ENCODE measurements at places on chromosomes 2 and 18.

GRCh38 chr2:127085317-127085681, 21.7 kb downstream of the BIN1 start:
- DNase-seq = no peak

DNA sequence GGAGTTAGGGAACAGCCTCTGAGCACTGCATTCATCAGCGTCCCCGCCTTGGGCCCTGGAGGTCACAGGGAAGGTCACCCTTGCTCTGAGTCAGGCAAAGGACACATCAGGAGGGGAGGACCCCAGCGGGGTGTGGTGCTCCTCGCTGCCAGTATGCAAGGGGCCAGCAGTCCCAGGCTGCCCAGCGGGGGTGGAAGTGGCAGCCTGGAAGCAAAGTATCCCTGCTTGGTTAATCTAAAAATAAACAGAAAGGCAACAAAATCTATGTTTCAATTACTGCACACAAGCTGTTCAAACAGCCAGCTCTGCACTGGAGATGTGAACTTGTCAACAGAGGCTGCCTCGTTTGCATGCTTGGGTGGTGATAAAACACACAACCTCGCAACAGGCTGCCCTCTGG, 164.1 kb downstream of the KLHL29 start:
- peak; percentile 94 for DNase-seq

DNA sequence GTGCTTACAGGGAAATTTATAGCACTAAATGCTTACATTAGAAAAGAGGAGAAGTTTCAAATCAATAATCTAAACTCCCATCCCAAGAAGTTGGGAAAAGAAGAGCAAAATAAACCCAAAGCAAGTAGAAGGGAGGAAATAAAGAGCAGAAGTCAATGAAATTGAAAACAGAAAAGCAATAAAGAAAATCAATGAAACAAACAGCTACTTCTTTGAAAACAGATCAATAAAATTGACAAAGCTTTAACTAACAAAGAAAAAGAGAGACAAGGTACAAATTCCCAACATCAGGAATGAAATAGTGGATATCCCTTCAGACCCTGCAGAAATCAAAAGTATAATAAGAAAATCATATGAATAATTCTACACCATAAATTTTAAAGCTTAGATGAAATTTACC, 25.5 kb upstream of the ONECUT2 start:
- no peak for DNase-seq

- no peak for DNase-seq
Measured at GRCh38 chr2:19207452-19207851, 151.0 kb downstream of the OSR1 start.

- no peak for DNase-seq
Measured at GRCh38 chr2:17199741-17200140, 318.5 kb downstream of the RAD51AP2 start.

DNA sequence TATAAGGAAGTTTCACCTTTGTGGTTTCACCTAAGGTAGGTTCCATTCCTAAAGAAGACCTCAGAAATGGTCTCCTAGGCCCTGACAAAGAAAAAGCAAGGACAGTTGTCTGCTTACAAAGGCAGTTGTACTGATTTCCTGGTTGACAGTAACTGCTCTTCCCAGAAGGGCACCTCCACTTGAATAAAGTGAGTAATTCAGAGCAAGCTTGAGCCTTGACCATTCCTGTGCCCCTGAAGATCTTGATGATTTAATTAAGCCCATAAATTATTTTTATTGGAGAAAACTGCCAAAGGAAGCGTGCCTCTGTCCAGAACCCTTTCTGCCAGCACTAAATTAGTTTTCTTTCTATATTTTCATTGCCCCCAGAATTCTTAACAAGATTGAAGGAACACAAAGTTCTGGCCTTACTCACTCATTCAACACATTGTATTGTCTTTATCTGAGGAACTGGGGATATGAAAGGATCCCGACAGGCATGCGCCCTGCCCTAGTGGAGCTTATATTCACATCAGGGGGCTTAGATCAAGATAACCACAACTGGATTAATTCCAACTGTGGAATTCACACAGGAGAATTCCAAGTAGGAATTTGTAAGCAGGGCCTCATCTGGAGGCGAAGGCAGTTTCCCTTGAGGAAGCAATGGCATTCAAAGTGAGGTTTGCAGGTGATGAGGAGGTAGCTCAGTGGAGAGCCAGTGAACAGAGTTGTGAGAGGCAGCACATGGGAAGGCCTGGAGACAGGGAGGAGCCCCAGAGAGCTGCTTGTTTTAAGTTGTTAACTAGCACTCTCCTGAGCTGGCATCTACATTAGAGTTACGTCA, 21.2 kb downstream of the PTRHD1 start:
- DNase-seq = no peak

DNA sequence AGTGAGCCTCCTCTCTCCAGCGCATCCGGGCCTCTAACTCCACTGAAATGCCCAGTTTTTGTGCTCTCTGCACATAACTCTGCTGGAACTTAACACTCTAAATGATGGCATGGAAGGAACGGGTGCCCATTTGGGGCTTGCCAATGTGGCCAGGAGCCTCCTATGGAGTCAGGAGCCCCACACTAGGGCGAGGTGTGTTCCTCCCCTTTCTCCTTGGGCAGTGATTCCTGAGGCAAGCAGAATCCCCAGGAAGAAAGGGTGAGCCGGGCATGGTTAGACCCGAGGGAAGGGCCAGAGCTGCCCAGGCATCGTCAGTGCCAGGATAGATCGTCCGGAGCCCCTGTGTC, 63.0 kb downstream of the DDX1 start:
- no peak for DNase-seq

DNA sequence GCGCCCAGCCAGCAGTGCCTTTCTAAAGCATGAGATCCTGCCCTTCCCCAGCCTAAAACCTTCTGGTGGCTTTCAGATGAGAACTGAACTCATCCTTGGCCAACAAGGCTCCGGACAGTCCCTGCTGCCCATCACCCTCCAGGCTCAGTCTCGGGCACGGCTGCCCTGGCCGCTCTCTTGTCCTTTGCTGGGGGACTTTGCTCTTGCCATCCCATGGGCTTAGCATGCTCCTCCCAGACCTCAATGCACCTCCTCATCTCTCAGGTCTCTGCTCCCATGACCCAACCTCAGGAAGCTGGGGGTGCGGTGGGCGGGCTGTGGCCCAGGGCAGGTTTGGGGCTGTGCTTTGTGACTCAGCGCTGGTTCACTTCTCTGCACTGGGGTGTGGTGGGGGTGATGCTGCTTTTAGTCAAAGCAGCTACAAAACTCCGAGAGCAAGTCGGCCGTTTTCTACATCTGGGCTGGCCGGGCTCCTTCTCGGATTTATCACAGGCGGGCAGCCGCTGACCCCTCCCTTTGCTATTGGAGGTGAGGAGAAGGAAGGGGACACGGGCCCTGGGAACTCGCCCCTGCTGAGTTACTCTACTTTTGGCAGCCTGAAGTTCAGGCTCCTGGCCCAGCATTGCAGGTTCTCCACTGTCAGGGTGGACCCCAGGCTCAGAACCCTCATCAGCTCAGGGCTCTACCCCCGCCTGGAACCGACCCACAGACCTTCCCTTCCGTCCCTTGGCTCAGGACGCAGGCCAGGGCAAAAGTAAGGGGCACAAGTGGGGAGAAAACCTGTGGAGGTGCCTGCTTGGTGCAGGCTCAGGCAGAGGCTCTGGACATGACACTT, 90.6 kb upstream of the TAF1B start:
- DNase-seq = no peak

DNA sequence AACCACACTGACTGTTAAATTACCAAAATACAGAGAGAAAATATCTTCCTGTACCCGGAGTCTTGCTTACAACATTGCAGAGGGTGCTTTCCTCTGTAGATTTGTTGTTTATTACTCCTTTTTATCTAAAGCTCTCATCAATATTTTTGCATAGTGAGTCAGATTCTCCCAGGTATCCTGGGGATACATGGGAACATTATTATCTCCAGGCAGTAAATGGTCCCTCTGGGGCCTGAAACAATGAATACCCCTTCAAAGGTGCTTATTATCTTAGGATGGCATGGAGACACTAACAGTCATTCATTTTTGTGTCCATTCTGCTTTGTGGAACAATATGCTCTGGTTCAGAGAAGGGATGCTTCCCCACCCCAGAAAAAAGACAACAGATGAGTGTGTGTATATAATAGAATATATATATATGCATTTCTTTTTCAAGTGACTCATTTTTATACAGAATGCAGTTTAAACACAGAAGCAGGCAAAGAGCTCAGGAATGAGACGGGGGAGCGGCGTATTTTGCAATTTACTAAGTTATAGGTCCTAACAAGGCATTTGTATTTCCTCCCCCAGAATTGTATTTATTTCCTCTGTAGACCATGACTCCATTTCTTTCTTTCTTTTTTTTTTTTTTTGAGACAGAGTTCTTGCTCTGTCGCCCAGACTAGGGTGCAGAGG, 424.8 kb upstream of the ZEB2 start:
- no peak for DNase-seq

DNA sequence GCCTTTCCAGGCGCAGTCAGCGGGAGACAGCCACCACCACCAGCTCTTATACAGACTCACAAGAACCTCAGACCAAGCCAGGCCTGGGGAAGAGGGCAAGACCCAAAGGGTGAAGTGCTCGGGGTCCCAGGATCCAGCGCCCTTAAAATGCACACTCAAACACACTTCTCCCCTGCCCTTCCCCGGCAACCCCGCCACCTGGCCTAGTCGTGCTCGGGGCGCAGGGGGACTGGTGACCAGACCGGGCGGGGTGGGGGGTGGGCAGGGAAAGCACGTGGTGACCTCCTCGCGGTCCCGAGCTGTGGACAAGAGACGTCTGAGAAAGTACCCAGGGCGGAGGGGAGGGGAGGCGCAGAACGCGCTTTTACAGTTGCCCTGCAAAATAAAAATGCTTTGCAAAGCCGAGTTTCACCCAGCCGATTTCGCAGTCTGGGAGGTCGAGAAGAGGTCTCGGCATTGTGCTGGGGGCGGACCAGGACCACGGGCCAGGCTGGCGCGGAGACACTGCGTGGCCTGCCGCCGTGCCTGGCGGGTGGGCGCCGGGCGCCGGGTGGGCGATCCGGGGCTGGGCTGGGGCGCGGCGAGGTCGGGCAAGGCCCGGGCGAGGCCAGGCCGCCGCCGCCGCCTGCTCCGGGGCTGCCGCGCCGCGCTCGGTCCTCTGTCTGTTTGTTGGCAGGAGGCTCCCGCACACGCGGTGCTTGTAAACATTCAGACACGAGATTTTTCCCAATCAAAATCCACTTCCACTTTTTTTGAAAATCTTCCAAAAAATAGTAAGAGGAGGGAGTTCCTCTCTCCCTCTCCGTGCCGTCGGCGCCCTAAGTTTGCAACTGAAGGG, 2.0 kb downstream of the BCL11A start:
- no peak for DNase-seq

- no peak for DNase-seq
Measured at GRCh38 chr2:1886405-1886992, 142.2 kb upstream of the PXDN start.

GRCh38 chr2:98388601-98389250, 42.5 kb downstream of the CNGA3 start:
- DNase-seq = no peak

DNA sequence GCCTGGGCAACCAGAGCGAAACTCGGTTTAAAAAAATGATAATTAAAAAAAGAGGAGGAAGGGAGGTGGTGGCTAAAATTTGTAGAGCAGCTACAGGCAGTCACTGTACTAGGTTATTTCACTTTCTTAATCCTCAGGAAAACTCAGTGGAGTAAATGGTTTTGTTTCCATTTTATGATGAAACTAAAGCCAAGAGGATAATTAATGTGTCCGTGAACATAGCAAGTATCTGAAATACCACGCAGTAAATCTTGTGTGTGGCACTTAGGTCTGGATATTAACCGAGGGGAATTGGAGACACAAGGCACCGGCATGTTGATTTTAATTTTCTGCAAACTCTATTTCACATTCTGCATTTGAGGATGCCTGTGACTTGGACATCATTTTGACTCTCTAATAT, 14.5 kb downstream of the SH3BP4 start:
- no peak for DNase-seq

DNA sequence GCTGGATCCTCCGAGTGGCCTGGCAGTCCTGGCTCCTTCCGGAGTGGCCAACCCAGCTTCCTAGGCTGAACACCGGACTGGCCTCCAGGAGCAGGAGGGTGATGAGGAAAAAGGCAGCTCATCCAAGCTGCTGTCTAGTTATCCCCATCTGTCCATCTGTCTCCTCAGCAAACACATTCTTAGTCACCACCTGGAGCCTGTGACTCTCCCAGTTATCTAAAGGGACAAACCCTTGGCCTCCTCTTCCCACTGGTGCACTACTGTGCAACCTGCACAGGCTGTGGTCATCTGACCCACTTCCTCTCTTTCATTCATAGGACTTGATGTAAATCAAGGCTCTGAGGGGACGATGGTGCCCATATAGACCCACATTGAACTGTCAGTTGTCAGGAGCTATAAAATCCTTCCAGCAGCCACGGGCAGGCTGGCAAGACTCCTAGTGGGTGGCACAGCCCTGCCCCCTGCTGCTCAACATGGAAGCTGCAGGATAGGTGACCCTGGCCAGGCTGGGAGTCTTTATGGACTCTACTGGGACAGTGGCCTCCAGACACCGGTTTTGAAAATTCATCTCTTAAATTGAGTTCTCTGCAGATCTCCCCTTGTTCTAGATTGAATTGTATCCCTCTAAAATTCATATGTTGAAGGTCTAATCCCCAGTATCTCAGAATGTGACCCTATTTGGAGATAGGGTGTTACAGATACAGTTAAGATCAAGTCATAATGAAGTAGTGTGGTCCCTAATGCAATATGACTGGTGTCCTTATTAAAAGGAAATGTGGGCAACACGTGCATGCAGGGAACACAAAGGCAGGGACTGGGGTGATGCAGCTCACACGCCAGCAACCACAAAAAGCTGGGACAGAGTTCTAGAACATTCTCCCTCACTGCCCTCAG, 29.3 kb upstream of the DUSP2 start:
- DNase-seq = no peak

GRCh38 chr2:104046466-104046865, 807.4 kb upstream of the POU3F3 start:
- DNase-seq = no peak

DNA sequence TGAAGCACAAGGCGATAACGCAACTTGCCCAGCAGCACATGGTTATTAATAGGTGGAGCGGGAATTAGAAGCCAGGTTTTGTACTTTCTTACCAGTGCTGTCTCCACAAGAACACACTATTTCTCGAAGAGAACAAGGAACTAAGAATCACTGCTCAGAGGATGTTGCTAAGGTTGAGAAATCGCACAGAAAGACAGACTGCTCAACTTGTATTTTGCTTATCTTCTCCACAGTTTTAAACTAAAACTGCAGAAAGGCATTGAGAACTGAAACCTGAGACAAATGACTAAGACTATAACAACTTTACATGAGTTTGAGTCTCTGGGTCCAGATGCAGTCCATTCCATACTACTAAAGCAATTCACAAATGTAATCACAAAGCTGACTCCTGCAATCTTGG, 6.2 kb downstream of the PRKD3 start:
- no peak for DNase-seq

GRCh38 chr2:239953418-239954061, 71.6 kb downstream of the NDUFA10 start:
- no peak for DNase-seq

- no peak for DNase-seq
Measured at GRCh38 chr2:172332507-172332906, 94.9 kb upstream of the ITGA6 start.

DNA sequence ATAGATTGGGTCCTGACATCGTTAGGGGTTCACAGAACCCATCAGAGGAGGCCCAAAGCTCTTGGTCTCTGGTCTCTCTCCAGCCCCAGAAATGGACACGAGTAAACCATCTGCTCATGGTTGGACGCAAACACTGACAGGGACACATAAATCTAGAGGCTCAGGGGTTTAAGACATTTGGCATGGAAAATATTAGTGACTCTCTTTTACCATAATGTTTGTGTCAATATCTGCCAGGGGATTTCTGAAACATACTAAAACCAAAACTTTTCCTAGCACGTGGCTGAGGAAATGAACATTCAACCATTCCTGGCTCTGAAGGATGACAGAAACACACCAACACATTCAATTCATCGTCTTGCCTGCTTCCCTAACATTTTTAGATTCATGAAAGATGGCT, 226.2 kb downstream of the SP3 start:
- DNase-seq = no peak
